Ascending aorta (tissue), 2 donors: ENCODE measurements at places on chromosomes 1 and 21. TPM values are rescaled to one million over a fixed set of nuclear protein-coding genes. Genes with fewer than 3 reads are reported as not detected.

DNA sequence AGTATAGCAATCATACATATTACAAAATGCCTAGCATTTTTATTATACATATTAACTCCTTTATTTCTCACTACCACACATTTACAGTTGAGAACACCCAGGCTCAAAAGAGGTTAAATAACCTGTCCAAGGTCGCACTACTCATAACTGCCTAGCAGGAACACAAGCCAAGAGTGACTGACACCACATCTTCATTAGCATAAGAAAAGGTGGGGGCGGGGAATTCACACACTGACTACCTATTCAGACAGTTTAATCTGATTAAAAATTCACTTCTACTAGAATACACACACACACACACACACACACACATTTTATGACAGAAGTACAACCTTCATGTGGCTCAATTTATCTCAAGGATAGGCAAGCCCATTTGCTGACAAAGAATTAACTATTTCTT, 77.8 kb upstream of the CACHD1 start:
- H3K27ac ChIP-seq = no peak overlapping the region
- H3K4me3 ChIP-seq = no peak overlapping the region
- H3K36me3 ChIP-seq = no peaks in the 10 kb centered on the region
- no peaks in the 10 kb centered on the region for H3K4me1 ChIP-seq

- H3K4me1 ChIP-seq = no peaks in the 10 kb centered on the region
- DNase-seq = no peak
- H3K27me3 ChIP-seq = no peaks in the 10 kb centered on the region
- H3K4me3 ChIP-seq = no peak overlapping the region
- no peak overlapping the region for H3K27ac ChIP-seq
- H3K36me3 ChIP-seq = no peaks in the 10 kb centered on the region
Observed at GRCh38 chr1:191714845-191715244, 443.4 kb upstream of the RGS18 start.

- no peak overlapping the region for H3K4me3 ChIP-seq
- H3K27ac ChIP-seq = no peak overlapping the region
- no peaks in the 10 kb centered on the region for H3K27me3 ChIP-seq
- no peaks in the 10 kb centered on the region for H3K36me3 ChIP-seq
Observed at GRCh38 chr1:63799820-63800219, 26.0 kb downstream of the ROR1 start.

DNA sequence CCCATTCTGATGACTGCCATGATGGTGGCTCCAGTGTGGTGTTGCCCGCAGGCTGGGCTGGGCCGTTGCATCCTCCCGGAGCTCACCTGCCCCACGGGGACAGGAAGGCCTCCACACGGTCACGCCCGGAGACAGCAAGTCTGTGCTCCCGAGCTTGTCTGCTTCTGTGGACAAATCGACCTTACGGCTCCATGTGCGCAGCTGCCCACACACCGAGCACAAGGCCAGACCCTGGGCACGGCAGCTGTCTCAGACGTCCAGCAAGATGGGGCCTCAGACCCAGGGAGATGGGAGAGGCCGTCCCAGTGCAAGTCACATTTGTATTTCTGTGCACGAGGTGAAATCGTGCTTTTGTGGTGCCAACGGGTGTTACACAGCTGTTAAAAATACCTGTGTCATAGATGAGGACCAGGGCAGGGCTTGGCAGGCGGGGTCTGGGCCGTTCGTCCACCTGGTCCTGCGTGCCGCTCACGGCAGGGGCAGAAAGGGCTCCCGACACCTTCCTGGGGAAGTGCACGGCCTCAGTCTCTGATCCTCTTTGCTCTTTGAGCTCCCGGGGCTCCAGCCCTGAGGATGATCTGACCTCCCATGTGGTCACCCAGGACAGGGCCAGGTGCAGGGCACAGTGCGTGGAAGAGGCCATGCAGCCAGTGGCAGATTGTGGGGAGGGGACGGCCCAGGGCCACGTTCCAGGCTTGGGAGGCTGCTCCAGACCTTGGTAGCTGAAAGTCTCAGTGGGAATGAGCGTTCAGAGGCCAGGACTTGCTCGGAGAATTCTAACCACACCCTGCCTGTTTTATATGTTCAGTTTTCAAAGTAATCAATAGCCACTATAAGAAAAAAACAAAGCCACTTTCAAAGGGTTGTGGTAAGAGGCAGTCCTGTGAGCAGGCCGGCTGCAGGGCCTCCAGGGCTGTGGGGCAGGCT, 13.5 kb downstream of the COL6A1 start:
- no peaks in the 10 kb centered on the region for H3K27me3 ChIP-seq
- H3K36me3 ChIP-seq = peaks cover 97% of the 10 kb centered on the region
- H3K27ac ChIP-seq = peak overlapping the region; percentile 85
- peaks cover 2% of the 10 kb centered on the region for H3K4me1 ChIP-seq
- H3K4me3 ChIP-seq = no peak overlapping the region
- DNase-seq = peak; percentile 58

DNA sequence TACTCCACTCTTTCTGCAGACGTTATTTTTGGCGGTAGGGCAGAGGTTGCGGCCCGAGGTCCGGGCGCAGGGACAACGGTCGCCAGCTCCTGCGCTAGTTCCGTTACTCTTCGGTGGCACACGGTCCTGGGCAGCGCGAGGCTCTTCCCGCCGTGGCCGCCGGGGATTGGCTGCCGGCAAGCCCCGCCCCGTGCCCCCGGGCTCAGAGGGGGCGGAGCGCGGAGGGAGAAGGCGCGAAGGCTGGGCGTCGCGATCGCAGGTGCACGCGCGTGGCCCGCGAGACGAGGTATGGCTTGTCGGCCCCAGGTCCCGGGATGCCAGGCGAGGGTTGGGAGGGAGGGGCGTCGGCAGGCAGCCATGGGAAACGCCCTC, 518 bp upstream of the SHE start:
- H3K4me3 ChIP-seq = peak overlapping the region; percentile 54
- H3K27ac ChIP-seq = no peak overlapping the region
- H3K36me3 ChIP-seq = no peaks in the 10 kb centered on the region
- H3K27me3 ChIP-seq = peaks cover 11% of the 10 kb centered on the region

DNA sequence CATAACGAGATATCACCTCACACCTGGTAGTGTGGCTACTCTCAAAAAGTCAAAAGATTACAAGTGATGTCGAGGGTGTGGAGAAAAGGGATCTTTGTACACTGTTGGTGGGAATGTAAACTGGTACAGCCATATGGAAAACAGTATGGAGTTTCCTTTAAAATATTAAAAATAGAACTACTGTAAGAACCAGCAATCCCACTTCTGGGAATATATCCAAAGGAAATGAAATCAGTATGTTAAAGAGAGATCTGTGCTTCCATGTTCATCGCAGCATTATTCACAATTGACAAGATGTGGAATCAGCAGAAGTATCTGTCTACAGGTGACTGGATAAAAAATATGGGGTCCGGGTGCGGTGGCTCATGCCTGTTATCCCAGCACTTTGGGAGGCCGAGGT, 7.6 kb upstream of the PIK3C2B start:
- no peaks in the 10 kb centered on the region for H3K27me3 ChIP-seq
- H3K4me3 ChIP-seq = no peak overlapping the region

The GBP6 gene
- not detected for total RNA-seq

The AADACL3 gene
- total RNA-seq = not detected
